Kidney capillary endothelial cell (primary cell): ENCODE measurements at places on chromosomes 2 and 18.
A peak's percentile ranks its signal among the peaks of the same experiment; 100 is the strongest.

- DNase-seq = no peak
Observed at GRCh38 chr2:229974266-229974665, 52.0 kb downstream of the FBXO36 start.

GRCh38 chr2:71157124-71157793 lies 26.8 kb downstream of the MPHOSPH10 start:
- DNase-seq = peak; percentile 18

GRCh38 chr2:65666156-65666725 lies 233.8 kb upstream of the SPRED2 start:
- DNase-seq = peak; percentile 3

GRCh38 chr2:75063906-75064305 lies 105.5 kb downstream of the POLE4 start:
- DNase-seq = no peak

- no peak for DNase-seq
Observed at GRCh38 chr2:187054501-187055319, 205.7 kb upstream of the ZSWIM2 start.

- DNase-seq = no peak
Observed at GRCh38 chr2:240384711-240385450, 50.6 kb upstream of the GPC1 start.

GRCh38 chr2:219021591-219021990 lies 19.7 kb downstream of the CFAP65 start:
- no peak for DNase-seq

GRCh38 chr2:173291412-173291811 lies 63.3 kb upstream of the CDCA7 start:
- no peak for DNase-seq

DNA sequence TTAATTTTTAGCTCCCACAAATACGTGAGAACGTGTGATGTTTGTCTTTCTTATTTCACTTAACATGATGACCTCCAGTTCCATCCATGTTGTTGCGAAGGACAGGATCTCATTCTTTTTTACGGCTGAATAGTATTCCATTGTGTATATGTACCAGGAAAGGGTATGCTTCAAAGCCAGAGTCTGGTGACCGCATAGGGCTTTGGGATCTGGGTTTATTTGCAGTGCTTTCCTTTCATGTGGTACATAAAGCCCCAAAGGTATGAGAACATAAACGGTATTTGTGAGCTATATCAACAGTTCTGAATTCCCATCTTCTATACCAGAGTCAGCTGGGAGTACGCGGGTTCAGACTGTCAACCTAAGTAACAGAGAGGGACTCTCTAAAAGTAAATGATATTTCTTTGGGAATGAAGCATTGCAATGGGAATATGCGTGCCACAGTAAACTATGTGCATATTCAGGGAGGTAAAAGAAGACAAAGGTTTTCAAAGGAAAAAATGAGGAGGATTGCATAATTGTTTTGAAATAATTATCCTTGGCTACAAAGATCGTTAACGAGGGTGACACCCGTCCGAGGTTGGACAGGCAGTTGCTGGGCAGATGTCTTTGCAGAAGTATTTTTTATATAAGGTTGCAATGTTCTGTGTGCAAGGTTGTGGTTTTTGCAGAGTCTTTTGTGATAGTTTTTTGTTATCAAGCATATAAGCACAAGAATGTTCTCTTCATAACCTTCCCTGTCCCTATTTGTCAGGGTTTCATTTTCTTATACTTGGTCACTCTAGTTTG lies 24.4 kb downstream of the CRYGD start:
- no peak for DNase-seq

DNA sequence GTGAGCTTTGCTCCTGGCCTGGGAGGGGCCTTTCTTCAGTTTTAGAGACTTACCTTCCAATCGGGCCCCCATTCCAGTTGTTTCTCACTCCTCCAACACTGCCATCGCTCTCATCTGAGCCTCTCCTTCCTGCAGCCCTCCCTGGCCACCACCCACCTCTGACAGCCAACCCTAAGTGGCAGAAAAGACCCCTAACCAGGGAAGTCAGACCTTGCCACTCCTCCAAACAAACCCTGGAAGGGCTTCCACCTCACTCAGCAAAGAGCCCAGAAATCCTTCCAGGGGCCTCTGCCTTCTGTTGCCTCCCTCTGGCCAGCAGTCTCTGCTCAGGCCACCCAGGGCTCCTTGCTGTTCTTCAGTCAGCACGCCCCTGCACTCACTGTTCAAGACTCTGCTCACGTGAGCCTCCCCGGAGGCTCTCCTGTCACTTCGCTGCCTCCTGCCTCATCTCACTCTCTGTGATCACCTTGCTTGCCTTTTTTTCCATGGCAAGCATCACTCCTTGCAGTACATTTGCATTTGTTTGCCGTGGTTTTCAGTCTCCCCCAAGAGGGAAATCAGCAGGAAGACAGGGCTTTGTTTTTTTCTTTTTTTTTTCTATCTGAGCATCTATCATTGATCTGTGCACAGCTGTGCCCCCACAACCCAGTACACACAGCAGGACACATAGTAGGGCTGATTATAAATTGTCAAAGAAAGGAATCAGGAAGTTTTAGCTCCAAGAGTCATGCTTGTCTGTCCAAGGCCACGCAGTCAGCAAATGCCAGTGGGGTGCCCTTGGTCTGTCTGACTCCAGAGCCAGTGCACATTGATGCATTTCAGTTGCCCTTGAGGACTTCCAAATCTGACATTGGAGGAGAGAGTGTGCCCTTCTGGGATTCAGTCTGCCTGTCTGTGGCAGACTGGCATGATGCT lies 83.9 kb downstream of the INHBB start:
- DNase-seq = no peak

DNA sequence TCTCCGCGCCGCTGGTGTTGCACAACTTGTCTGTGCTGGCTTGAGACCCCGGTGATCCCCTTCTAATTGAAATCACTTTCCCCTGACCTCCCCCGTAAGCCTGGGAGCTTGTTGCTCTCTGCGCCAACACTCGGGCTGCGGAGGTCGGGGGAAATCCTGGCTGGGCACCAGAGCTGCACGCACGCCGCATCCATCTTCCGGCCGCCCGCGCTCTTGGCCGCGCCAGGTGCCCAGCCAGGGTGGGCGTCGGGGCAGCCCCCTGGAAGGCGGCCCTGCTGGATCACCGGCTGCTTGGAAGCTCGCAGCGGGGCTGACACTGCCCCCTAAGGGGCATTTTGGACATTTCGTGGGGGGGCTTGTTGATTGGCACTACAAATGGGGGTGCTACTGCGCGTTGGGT lies 280.3 kb upstream of the SKOR2 start:
- no peak for DNase-seq

DNA sequence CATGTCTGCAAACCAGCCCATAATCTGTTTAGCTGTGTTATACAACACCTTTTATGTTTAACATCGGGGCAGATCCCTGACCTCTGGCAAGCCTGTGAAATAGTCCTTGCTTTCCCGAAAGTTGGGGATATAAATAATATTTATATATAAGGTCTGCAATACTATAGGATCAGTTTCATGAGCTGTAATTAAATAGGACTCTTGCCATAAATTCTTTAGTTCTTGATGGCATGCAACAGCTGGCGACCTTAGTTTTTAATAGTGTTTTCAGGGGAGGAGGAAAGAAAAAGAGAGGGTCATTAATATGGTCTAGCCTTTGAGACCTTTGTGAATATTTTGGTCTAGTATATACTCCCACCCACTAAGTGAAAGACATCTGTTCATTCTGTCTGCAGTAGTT lies 166.5 kb downstream of the MTX2 start:
- no peak for DNase-seq

DNA sequence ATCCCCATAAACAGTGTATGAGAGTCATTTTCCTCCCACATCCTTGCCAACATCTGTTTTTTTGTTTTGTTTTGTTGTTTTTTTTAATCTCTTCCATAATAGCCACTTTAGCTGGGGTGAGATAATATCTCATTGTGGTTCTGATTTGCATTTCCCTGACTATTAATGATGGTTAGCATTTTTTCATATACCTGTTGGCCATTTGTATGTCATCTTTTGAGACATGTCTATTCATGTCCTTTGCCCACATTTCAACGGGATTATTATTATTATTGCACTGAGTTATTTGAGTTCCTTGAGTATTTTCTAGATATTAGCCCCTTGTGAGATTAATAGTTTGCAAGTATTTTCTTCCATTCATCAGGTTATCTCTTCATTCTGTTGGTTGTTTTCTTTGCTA lies 223.3 kb downstream of the LPIN1 start:
- DNase-seq = no peak

DNA sequence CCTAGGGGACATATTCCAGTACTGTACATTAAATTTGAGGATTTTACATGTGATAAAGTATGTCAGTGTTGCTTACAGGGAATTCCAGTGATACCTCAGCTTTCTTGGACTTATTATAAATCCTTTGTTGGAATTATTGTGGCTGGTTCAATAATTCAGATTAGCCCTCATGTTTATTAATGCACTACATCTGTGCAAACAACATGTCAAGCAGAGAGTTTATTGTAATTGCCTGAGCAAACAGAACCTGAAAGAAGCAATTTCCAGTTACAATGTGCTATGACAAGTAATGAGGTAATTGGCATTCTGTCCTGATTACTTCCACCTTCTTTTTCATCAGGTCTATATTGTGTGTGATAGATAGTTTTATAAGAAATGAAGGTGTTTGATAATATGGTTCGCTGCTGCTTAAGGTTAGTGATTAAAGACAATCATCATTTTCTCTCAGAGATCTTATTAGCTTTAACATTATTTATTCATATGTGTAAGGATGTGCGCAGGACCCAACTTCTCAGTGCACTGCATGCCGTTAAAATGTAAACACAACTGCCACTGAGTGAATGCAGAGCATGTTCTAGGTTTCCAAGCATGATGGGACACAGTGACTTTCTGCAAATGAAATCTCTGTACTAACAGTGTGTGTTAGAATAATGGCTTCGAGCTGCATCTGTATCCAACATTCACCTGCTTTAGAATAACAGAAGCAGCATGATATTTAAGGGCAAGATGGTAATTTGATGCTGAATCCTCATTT lies 973.7 kb upstream of the POU3F3 start:
- DNase-seq = no peak
